ENCODE measurements at places on chromosomes 2 and 18. TPM values are rescaled to one million over a fixed set of nuclear protein-coding genes. Genes with fewer than 3 reads are reported as not detected.

Gene ALPG
- total RNA-seq: 0.42 TPM

Gene C2orf74
- total RNA-seq: 17.2 TPM

Gene DLX1
- total RNA-seq: 2.7 TPM

Gene AFG3L2
- 36.6 TPM for total RNA-seq

Gene ALPP
- total RNA-seq: 18.1 TPM

Gene RAB6C
- not detected for total RNA-seq

Gene NT5DC4
- 0.94 TPM for total RNA-seq

Gene COLEC11
- total RNA-seq: 0.53 TPM

Gene PER2
- 6.5 TPM for total RNA-seq

Gene RESP18
- not detected for total RNA-seq

Gene ASPRV1
- total RNA-seq: 0.38 TPM

Gene MOCOS
- total RNA-seq: 2.9 TPM

Gene NPAS2
- 83.8 TPM for total RNA-seq

Gene MEIS1
- 1.6 TPM for total RNA-seq

Gene CDH7
- total RNA-seq: not detected

Gene FASTKD2
- 29.0 TPM for total RNA-seq

Gene ZSCAN30
- 0.84 TPM for total RNA-seq

Gene ANKRD62
- total RNA-seq: not detected

Gene C2orf66
- 0.08 TPM for total RNA-seq
